NB4 (cell line): ENCODE measurements at places on chromosomes 11 and 22.

DNA sequence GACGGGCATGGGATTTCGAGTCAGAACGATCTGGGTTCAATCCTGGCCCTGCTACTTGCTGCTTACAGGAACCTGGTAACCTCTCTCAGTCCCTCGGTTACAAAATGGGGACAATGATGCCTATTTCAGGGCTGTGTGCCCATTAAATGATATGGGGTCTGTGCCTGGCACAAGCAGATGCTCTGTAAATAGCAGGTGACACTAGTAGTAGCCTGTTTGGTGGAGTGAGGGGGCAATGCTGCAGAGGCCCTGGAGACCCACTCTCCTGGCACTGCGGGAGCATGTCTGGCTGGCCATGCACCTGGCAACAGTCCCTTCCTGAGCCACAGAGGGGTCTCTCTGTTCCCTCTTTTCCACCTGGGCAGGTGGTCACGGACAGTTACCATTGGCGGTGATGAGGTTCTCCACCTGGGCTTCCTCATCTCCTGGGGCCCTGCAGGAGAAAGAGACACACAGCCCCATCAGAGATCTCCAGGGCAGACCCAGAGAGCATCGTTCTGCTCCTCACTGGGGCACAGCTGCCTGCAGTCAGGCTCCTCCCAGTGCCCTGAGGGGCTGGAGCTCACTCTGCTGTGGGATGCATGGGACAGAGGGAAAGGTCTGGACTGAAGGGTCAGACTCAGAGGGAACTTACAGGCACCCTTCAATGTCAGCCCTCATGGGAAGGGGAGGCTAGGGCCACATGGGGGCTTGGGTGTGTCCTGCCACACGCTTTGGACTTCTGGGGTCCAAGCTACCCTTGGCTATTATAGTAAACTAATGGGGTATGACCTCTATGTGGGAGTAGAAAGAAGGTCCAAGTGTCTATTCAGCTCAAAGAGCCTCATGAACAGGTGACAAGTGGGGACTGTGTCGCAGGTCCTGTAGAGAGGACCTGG, 15.6 kb upstream of the FXYD2 start:
- no peak for DNase-seq

DNA sequence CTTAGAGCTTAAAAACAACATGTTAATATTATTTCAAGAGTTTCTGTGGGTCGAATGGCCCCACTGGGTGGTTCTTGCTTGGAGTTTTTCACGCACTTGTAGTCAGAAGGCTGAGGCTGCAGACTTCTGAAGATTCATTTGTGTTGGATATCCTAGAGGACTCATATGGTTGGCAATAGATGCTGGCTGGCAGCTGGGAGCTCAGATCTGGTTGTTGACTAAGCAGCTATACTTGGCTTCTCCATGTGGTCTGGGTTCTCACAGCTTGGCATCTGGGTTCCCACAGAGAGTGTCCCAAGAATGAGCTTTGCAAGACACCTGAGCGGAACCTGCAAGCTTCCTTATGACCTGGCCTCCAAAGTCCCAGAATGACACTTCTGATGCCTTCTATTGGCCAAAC, 163.9 kb upstream of the ZC3H12C start:
- DNase-seq, result no peak

GRCh38 chr22:30863081-30863833, 105.3 kb downstream of the MORC2 start:
- no peak for DNase-seq

GRCh38 chr11:77092382-77092781, 10.3 kb upstream of the OMP start:
- DNase-seq, result no peak

DNA sequence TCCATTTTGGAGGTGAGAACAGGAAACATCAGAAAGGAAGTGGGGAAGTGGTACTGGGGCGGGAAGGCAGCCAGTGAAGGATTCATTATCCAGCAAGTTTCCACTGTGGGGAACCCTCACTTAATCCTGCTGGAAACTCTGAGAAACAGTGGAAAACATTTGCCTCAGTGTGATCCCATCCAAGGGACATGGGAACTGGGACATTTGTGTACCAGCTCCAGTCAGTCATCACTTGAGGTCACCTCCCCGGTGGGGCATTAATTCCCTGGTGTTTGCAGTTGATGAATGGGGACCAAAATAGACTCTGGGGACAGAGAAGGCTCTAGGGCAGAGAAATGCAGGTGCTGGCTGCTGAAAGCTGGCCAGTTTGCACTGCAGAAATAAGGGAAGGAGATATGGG, 599.9 kb downstream of the BUD13 start:
- no peak for DNase-seq

GRCh38 chr11:102488208-102488607, 35.6 kb upstream of the TMEM123 start:
- DNase-seq, result no peak

- no peak for DNase-seq
Measured at GRCh38 chr22:22893891-22894739, 6.5 kb downstream of the IGLL5 start.

DNA sequence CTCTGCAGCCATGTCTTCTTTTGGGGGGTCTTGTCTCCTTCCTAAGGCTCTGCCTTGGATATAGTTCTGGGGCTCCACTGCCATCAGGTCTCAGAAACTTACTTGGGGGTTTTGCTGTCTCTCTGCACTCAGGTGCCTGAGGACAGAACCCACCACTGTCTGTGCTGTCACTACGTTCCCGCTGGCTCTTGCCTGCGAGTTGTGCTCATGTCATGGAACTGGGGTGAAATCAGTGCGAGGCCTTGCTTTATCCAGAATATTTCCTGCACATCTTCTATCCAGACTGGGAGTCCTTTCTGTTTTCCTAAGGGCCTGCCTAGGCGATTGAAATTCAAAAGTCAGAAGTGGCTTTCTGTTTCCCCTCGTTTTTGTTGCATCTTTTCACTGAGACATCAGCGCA, 6.6 kb upstream of the USP2 start:
- no peak for DNase-seq

- DNase-seq, result no peak
Measured at GRCh38 chr22:41875531-41876270, 39.2 kb downstream of the SHISA8 start.

DNA sequence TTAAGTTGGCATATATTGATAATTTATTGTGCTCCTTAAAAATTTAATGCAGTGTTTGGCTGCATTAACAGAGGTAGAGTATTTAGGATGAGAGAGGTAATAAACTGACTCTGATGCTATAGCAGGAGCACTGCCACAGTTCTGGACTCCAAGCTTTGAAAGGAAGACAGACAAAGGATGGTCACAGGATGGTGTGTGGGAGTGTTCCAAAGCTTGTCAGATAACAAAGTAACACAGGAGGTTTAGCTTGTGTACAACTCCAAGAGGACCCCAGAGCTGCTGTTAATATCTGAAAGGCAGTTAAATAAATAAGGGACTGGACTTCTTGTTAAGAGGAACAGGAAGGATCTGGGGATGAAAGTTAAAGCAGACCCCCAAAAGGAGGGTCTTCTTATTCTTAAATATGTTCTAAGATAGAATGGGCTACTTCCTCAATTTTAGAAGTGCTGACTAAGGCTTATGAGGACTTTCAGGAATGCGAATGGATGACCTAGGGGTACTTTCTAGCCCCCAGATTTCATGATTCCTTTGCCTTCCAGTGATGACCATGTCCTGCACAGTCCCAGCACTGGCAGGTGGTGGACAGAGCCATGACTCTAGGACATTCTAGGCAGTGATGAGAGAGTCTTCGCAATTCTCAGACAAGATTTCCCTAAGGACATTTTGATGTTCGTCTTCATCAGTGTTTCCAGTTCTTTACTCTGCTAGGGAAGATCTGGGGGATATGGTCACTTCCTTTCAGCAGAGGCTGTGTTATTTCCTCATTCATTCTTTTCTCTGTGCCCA, 149.1 kb upstream of the RASSF10 start:
- DNase-seq, result peak; percentile 6

DNA sequence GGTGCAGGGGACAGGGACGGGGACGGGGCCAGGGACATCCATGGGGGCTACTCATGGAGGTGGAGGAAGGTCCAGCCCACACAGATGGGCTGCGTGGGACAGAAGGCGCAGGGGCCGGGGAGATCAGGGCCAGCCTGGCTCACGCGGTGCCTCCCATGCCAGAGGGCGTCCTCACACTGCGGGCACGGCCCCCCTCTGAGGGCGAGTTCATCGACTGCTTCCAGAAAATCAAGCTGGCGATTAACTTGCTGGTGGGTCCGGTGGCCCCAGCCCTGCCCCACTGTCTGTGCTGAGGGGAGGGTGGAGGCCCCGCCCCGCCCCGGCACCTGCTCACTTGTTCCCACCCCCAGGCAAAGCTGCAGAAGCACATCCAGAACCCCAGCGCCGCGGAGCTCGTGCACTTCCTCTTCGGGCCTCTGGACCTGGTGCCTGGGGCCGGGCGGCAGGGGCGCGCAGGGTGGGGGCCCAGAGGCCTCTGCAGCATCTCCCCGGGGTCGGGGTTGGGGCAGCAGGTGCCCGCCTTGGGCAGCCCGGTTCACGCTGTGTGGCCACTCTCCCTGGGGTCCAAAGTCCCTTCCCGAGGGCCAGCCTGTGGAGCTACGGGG, 15.8 kb downstream of the EPS8L2 start:
- DNase-seq, result peak; percentile 66

- DNase-seq, result no peak
Measured at GRCh38 chr22:25053153-25053805, 100.8 kb downstream of the KIAA1671 start.

- DNase-seq, result no peak
Measured at GRCh38 chr11:70124321-70125000, 46.3 kb downstream of the ANO1 start.

DNA sequence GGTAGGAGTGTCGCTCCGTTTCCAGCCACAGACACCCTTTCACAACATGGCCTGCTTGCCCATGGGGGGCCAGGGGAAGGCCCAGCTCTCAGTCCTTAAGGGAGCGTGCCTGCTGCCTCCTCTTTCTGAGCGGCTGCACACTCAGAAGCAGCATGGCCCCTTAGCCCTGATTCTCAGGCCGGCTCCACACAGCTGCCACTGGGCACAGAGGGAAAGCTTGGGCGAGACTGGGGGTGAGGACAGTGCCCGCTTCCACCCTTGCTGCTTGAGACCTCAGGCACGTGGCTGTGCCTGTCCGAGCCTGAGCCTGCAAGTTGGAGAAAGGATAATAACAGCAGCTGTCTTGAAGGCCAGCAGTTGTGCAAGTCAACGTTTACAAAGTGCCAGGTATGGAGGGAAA, 416.3 kb downstream of the SHANK2 start:
- no peak for DNase-seq
